ENCODE measurements at places on chromosomes 3 and 15.

- DNase-seq: no peak
Measured at GRCh38 chr3:108218811-108219210, 3.4 kb downstream of the IFT57 start.

- no peak for DNase-seq
Measured at GRCh38 chr3:89101251-89101650, 6.2 kb upstream of the EPHA3 start.

DNA sequence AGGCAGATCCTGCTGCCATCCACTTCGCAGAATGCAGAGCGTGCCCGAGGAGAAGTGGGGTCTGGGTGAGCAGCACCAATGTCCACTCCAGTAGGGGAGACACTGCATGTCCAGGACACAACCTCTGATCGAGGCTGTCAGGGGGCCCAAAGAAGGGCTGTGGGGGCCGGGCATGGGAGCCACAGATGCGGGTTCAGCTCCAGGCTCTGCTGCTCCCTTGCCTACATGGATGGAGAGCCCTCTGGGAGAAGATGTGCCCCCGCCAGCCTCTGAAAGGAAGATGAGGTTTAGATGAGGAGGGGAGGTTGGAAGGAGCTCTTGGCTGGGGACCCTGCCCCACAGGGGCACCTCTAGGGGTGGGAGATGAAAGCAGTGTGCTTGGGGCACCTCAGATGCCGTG lies 75.4 kb downstream of the KLF13 start:
- DNase-seq: no peak

DNA sequence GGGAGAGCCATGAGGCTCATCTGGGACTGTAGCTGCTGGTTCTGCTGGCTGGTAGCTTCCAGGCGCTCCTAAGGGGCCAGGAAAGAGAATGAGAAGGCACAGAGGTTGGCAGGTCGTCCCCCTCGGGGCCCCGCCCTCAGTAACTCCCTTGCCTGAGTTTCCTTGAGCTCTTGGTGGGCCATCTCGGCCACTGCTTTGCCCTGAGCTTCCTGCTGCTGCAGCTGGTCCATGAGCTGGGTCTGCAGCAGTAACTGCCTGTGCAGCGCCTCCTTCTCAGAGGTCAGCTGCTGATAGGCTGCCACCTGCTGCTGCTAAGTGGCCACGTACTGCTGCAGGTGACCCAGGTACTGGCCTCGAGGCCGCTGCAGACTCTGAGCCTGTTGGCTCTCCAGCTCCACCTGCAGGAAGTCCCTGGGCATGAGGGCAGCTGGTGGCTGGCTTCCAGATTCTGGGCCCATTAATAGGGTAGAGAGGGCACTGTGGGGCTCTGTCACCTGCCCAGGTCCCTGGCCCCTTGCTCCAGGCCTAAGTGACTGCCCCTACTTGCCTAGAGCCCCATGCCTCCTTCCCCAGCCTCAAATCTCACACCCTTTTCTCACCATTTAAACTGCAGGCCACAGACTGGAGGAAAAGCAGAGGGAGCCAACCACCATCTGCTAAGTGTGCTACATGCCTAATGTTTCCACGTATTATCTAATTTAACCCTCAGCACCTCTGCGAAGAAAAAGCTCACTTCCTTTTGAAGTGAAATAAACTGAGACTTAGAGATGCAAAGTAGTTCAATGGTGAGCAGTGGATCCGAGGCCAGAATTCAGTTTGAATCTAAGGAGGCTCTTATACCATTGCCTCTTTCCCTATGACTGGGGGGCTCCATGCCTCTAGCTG lies 10.8 kb upstream of the VPS33B start:
- peak; percentile 42 for DNase-seq

- no peak for DNase-seq
Measured at GRCh38 chr15:99429681-99430081, 136.1 kb upstream of the MEF2A start.

GRCh38 chr3:160099834-160100233 lies 111.2 kb downstream of the IL12A start:
- no peak for DNase-seq

DNA sequence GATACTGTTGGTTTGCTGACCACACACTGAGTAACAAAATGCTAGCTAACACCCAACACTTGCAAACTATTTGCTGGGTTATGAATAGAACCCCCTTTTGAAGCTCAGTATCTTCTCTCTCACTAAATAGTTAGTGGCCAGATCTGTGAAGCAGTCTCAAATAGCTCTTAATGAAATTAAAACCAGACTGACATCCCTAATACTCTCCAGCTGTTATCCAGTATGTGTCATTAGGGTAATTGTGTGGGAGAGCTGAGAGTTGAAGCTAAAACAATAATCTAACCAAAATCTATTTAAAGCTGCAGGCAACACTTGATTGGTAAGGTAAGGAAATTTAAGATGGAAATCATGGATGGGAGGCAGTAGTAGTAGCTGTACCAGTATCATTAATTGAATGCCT lies 110.4 kb upstream of the RORA start:
- no peak for DNase-seq

- no peak for DNase-seq
Measured at GRCh38 chr3:127964053-127964452, 49.0 kb downstream of the KBTBD12 start.

DNA sequence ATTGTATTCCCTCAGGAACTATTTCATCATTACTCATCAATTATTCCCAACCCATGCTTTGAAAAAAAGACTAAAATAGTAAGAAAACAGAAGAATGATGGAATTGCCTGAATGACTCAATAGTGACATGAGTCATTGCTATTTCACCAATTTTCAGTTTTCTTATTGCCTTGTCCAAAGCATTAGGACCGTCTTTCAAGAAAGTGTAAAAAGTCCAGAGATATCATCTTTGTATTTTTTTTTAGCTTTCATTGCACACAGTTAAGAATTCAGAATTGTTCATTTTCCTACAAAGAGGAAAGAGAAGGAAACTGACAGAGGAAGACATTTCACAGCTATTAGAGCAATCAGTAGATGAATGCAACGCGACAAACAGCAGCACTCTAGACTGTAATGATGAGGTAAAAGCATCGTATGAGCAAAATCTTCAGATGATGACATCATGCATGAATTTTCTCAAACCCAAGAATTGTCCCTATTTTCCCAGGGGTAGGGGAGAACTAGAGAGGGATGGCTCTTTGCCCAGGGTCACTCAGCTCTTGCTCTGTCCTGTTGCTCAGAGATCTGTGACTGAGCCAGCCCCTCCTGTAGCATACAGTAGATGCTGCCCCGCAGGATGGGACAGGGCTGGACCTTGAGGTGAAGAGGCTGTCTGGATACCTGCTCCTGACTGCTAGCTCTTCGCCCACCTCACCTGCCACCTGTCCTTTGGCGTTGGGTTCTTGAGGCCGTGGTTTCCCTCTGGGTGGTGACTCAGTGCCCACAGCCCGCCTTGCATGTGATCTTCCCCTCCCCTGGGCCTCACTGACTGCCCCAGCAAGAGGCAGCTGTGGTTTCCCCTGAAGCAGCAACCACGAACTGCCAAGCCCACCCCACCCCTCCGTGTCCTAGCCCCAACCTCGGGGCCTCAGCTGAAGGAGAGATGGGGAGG lies 84.8 kb downstream of the PPCDC start:
- peak; percentile 31 for DNase-seq

GRCh38 chr15:90901175-90902039 lies 1.7 kb upstream of the MAN2A2 start:
- DNase-seq: no peak

DNA sequence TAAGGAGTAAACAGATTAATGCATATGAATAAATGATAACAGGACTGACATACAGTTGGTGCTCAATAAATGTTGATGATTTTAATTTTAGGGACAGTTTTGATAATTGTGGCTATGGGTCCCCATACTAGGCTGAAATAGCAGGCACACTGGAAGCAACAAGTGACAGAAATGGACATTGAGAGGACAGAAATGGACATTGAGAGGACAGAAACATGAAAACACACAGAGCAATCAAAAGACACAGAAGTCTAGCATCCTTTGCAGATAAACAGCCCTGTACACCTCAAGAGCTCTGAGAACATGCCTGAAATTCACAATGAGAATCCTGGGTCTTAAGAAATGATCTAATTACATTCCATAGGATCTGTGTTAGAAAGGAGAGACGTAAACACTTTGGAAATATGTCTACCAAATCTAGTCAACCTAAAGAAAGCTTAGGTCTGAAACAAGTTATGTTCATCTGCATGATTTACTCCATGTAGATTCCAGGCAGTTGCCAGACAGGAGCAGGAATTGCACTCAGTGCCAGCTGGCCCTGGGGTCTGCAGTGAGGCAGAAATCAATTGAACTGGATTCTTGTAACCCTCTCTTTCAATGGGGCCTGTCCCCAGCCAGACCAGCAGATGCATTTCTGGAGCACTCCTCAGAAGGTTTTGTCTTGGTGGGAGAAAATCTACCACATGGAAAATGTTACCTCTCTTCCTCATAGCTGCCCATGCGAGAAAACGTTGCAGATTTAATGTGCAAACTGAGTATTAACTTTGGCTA lies 60.3 kb downstream of the SYNM start:
- no peak for DNase-seq

DNA sequence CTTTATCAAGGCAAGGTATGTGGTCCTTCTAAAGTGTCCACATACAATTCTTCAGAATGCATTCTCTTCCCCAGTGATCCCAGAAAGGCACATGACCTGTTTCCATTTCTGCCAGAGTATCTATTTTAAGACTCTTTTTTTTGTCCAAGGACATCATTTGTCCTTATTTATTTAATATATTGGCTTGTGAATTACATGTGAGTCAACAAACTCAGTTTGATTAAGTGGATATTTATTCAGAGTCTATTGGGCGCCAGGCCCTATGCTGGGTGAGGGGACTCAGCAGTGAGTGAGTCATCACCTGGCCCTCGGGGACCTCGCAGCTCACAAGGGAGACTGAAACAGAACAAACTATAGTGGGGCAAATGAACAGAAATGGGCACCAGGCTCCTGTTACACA lies 136.8 kb downstream of the SNRK start:
- DNase-seq: no peak

DNA sequence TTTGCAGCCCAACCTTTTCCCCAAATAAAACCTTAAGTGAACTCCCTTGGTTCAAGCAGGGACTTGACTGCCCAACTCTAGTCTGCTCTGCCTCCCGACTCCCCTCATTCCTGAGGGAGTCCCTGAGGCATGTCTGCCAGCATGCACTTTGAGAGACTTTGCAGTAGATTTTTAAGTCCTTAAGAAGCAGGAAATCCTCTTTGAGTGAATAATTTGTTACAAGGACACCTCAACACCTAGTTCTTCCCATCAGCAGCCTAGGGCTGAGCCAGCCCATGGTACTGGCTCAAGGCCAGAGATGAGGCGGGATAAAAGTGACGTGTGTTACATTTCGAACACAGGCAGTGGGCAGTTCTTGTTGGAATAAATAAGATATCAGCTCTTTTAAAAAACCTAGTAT lies 204.3 kb upstream of the SLC2A2 start:
- DNase-seq: no peak

DNA sequence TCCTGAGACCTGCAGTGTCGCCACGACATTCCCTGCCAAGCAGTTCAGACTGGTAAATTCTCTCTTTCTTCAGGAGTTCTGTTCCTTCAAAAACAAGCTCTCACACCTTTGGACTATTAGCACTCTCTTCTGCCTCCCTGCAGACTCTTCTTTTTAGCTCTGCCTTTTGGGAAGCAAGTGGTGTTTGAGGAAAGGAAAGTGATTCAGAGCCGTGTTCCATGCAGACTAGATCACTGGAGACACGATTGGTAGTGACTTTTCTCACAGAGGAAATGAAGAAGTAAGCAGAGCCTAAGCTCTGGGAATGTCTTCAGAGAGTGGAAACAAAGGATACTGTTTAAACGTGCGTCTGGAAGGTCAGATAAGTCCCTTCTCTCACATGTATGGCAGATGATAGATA lies 270.6 kb upstream of the TPRG1 start:
- no peak for DNase-seq

GRCh38 chr3:96931119-96931862 lies 116.9 kb downstream of the EPHA6 start:
- no peak for DNase-seq

DNA sequence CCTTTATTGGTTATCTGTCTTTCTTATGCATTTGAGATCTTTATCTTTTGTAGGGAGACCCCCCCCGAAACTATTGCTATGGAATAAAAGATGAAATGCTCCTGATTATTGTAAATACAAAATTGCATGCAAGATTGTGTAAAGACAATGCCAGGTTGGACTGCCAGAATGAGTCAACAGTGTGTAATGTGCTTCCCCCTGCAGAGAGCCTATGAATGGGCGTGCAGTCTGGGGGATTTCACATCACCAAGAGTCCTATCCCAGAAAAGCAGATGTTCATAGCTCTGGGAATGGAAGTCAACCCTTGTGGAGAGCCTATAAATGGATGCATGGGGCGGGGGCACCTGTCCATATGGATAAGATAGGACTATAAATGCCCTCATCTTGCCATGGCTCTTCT lies 584.3 kb downstream of the NSUN3 start:
- DNase-seq: no peak

DNA sequence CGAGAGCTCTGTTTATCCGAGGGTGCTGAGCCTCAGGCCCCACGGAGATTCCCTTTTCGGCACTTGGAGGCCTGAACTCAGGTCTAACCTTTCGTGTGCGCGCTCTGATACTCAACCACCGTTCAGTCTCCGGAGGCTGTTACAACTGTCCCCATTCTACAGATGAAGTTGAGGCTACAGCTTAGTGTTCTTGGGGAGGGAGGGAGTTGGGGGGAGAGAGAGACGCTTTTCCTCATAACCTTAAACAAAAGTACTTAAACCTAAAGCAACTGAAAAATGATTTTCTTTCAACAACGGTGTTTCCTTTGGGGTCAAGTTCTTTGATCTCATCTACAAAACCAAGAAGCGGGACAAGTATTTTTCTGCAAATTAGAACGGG lies 952 bp upstream of the CHST2 start:
- no peak for DNase-seq

DNA sequence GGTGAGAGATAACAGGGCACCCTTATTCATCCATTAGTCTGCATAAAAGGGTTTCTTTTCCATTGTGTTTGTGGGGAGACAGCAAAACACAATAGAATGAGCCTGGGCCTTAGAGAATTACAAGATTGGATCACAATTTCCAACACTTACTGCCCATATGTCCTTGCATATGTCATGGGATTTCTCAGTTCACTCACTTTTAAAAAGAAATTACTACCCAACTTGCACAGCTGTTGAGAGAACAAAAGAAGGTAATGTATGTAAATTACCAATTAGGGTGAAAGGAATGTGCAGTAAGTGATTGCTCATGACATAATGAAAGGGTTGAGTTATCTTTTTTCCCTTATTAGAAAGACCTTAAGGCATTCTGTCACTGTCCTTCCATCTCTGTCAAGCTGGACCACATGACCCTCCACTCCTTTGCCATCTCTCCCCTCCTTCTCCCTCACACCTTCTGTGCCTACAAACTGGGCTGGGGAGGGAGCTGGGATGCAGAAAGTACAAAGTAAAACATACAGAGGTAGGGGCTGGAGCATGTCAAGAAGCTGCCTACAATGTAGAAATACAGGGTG lies 244.2 kb downstream of the ZMAT3 start:
- no peak for DNase-seq
